ENCODE measurements at places on chromosomes 16 and 17.

DNA sequence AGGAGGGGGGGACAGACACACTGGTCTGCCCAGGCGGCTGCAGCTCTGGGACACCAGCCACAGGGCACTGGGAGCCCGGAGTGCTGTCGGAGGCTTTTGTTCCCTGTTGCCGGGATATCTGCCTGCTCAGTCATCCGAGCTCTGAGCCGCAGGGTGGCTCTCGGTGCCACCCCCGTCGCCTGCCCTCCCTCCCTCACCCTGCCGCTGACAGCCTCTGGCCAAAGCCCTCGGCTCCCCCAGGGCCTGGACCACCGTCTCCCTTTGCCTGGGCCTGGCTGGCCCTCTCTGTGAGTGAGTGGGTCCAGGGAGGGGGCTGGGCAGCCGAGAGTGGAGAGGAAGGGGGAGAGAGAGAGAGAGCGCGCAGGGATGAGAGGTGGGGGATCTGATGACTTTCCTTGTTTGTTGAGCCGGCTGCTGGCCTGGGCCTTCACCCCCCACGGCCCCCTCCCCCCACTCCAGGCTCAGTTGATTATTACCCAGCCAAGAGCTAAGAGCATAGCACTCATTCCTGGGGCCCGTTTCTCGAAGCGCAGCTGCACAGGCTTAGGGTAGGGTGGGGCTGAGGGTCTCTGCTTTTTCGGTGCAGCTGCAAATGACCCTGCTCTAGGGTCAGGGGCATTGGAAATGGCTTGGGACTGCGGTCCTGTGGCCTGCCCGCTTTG lies 2.7 kb downstream of the FOXJ1 start:
- DNase-seq: peak; percentile 66

DNA sequence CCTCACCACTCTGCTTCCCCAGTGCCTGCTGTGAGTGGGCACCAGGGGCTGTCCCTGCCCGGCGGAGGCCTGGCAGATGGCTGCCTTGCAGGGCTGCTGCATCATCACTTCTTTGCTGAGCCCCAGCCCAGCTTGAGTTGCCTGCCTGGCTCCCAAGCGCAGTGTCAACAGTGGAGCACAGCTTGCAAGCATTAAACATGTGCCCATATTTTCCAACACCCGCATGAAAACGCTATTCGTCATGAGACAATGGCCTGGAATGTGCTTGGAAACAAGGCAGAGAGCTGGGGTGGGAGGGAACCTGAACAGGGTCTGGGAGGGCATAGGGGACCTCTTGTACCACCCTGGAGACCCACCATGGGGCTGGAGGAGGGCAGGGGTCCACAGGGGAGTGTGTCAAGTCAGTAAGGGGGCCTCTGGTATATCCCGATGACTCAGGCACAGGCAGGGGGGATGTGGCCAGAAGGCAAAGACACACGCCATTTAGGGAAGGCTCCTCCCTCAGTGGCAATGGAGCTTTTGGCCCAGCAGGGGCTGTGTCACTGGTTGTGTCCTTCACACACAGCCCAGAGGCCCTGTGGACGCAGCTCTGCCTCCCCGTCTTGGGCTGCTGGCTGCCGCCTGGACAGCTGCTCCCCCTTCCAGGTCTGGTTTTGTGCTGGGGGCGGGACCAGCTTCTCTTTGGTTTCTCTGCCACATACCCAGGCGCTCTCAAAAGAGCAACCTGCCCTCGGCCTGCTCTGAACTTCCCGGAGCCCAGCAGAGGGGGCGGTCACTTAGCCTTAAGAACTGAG lies 17.4 kb upstream of the MTSS2 start:
- peak; percentile 88 for DNase-seq

- no peak for DNase-seq
Measured at GRCh38 chr17:68509141-68510057, 2.8 kb upstream of the PRKAR1A start.

GRCh38 chr16:56657555-56658326 lies at the start of gene MT1F:
Gene MT1F (plus strand): TSS chr16:56657959. CDS start chr16:56658059, 100 bp downstream.
- peak; percentile 90 for DNase-seq

GRCh38 chr16:89043636-89044417 lies 49.8 kb upstream of the ACSF3 start:
- no peak for DNase-seq

- no peak for DNase-seq
Measured at GRCh38 chr17:8012996-8013640, 10.7 kb downstream of the GUCY2D start.

DNA sequence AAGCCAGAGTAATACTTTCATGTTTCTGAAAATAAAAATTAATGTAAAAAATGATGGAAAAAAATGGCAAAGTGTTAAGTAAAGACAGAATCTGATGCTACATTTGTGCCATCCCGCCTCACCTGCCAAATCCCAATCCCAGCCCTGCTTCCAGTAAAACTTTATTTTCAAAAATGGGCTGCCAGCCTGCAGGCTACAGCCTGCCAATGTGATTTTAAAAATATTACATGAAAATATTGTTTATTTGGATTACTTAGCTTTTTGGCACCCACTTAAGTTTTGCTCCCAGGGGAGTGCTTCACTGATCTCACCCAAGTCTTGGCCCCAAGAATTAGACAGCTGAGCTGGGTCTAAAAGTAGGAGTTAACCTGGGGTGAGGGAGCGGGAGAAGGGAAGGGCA lies 112.8 kb downstream of the C16orf78 start:
- no peak for DNase-seq

- no peak for DNase-seq
Measured at GRCh38 chr16:68900009-68900408, 56.7 kb downstream of the TANGO6 start.

GRCh38 chr17:19343671-19344151 lies 18.8 kb downstream of the B9D1 start:
- no peak for DNase-seq

DNA sequence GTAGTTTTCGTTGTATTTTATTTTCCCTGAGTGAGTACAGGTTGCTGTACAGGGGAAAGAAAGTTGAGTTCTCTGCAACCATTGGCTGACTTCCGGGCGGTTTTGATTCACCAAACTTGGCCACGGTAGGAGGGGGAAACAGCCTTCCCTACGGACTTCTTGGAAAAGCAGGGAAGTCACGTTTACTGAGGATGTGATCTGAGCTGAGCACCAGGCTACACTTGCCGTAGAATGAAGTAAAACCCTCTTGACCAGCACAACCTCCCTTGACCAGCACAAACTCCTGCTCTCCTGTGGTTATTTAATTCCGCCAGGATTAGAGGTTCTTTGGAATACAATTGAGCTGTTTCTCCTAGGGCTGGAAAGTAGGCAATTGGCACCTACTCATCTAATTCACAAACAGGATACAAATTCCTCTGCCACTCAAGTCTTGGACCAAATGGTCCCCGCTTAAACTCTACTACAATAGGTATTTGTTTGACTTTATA lies 242.0 kb upstream of the RBFOX1 start:
- DNase-seq: peak; percentile 97

- DNase-seq: no peak
Measured at GRCh38 chr16:3574195-3574594, 3.0 kb downstream of the NLRC3 start.

DNA sequence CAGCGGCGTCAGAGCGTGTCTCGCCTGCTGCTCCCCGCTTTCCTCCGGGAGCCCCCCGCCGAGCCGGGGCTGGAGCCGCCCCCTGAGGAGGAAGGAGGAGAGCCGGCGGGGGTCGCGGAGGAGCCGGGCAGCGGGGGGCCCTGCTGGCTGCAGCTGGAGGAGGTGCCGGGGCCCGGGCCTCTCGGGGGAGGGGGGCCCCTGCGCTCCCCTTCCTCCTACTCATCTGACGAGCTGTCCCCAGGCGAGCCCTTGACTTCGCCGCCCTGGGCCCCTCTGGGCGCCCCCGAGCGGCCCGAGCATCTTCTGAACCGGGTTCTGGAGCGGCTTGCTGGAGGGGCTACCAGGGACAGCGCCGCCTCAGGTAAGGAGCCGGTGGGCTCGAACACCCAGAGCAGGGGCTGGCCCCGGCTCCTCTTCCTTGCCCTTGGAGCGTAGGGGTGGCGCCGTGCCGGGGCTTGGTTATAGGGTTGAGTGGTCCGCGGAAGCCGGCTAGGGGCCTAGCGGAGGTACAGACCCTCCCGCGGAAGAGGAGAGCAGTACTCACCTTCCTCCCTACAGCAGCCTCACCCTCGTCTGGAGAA lies 841 bp downstream of the RAPGEFL1 start:
- DNase-seq: peak; percentile 61

GRCh38 chr17:9360677-9361081 lies 214.9 kb downstream of the STX8 start:
- DNase-seq: peak; percentile 25

DNA sequence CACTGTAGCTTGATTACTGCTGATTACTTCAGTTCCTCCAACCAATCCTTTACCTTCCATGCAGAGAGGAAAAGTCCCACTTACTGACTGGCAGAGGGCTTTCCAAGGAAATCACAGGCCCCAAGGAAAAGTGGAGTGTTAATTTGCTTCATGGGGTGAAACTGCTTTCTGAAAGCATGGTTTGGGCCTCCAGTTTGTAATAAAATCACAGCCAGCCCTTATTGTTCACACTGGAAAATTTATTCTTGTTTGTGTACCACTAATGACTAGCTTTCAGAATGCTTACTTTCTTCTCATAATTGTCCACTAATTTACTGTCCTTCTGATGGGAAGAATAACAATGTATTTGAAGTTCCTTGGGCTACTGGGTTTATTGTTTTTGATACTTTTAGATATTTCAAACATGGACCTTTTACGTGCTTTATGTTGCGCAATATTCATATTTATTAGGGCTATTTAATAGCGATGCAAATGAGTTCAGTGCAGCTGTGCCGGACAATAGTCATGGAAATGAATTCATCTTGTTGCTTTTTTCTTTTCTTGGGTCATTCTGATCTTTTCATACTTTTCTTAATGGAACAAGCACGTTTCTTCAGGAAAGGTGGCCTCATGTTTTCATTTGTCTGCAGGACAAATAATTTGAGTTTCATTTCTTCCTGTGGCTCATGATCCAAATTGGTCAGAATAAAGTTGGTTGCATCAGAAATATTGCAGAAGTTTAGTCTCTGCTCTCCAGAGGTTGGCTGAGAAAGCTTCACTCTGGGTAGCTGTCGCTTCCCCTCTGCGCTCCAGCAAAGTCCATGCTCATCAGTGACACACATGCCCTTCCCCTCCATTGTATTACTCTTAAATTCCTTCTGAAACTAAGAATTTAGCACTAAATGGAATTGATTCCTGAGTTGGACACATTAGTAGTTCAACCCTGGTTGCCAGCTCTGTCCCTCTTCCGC lies 128.7 kb downstream of the PRKCA start:
- no peak for DNase-seq

DNA sequence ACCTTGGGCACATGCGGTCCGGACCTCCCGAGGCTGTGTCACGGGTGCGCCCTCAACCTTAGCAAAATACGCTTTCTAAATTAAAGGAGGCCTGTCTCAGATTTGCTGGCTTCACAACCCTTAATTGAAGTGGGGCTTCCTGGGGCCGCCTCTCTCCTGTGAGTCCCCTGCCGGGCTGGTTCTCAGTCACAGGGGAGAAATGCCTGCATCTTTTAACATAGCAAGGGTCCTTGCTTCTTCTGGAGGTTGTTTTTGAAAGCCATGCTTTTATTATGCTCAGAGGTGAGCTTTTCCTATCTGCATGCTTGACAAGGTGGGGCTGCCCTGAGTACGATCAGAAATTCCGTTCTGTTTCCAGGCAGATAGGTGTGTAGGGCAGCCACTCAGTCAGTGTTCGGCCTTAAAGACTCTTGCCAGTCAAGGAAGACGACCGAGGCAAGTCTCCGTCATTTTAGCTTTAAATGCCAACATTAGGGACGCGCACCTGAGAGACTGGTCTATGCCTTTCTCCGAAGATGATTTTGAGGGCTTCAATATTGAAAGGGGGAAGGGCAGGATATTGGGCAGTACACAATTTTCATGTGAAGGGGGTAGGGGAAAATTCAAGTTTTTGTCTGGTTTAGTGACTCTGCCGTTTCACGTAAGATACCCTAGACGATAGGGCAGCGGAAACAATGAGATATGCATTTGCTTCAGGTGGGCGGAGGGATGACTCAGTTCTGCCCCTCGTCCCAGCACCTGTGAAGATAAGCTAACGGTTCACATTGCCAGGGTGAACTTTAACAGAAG lies 5.5 kb upstream of the SLC7A5 start:
- peak; percentile 76 for DNase-seq

- DNase-seq: no peak
Measured at GRCh38 chr17:67353929-67354574, 12.3 kb downstream of the PSMD12 start.

DNA sequence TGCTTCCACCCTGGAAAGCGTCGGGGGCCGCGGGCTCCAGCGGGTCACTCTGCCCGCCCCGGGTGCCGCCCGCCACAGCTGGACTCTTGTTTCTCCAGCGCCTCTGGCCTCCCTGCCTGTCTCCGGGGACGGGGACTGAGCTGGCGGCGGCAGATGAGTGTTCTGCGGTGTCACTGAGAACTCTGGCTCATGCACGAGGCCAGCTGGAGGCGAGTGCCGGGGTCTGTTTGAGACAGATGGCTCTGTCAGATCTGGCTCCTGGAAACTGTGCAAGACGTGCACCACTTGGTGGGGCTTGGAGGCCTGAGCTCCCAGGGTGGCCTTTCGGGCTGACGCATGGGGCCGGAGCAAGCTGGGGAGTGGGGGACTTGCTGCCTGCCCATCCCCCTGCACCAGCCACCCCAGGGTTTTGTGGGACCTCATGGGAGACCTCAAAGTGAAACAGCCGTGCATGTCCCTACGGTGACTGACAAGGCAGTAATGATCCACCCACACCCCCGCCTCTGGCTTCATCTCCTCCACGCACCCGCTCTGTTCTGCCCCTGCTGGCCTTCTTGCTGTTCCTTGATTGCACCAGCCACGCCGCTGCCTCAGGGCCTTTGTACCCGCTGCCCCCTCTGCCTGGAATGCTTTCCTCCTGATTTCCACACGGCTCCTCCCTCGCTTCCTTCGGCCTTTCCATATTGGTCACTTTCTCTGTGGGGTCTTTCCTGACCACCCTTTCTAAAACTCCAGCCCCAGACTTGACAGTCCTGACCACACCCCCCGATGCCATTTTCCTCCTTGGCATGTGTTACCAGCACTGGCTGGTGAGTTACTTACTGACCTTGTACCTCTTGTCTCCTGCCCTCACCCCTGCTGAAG lies 174.9 kb upstream of the CIBAR2 start:
- no peak for DNase-seq

DNA sequence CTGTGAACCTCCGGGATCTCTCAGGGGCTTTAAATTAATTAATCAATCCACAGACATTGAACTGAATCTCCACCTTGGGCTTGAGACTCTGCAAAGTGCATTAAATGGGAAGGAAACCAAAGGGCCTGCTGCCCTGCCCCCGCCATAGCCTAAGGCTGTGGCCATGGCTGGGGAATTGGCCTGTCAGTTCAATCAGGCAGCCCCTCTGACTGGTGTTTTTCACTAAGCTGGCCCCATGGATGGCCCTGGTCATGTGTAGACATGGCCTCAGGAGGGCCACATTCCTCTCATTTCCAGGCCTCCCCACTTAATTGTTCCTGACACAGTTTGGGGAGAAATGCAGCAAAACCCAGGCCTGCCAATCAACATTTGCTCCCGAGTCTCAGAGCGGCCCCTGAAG lies 499.8 kb downstream of the WWOX start:
- DNase-seq: peak; percentile 17

- no peak for DNase-seq
Measured at GRCh38 chr16:10938321-10938720, 3.9 kb downstream of the DEXI start.

DNA sequence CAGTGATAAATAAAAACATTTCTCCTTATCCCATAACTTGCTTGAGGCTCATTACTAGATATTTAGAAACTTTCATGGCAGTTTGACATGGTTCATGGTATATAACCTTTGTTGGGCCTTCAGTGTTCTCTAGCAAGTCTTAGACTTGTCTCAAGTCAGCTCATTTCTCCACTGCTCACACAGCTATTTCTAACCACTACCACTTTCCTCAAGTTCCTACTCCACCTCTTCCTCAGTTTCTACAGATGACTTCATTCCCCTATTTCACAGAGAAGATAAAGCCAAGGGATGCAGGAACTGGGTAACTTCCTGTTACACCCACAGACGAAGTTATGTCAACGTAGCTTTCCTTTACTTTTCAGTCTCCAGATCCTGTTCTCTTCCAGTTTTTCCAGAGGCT lies 23.2 kb downstream of the NLK start:
- DNase-seq: no peak

Measured in mesendoderm (in vitro differentiated cells).